ENCODE measurements at places on chromosomes 4 and X. TPM values are rescaled to one million over a fixed set of nuclear protein-coding genes. Genes with fewer than 3 reads are reported as not detected.

- DNase-seq: no peak
Measured at GRCh38 chr4:83748711-83749110, 212.8 kb downstream of the GPAT3 start.

DNA sequence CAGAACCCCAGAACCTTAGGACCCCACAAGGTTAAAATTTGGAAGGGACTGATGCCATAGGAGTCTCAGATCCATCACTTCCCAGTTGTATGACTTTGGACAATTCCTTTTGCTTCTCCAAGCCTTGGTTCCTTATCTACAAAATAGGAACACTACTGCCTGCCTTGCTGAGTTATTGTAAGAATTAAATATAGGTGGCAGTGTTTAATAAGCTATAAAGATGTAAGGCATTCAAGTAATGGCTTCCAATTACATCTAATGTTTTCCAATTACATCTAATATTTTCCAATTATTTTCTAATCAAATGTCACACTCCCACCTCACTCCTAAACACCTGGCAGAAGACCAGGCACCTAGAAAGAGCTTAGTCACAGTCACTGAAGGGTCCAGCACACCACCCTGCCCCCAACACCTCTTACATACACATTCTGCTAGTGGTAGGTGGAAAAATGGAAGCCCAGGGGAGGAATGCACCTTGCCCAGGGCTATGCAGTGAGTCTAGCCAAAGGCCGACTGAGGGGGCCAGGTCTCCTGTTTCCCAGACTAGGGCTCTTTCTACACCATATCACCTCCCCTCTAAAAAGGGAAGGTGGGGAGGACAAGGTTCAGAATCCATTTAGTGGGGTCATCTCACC is 24.5 kb upstream of the KDM5C start:
- DNase-seq: no peak

The ARHGAP24 gene
- 122 TPM for total RNA-seq

The F8A2 gene
- total RNA-seq: not detected

GRCh38 chr4:18366892-18367291 is 345.3 kb upstream of the LCORL start:
- peak; percentile 15 for DNase-seq

GRCh38 chr4:145625677-145626622 is 6.8 kb downstream of the MMAA start:
- no peak for DNase-seq

The PLAC1 gene
- 0.20 TPM for total RNA-seq

GRCh38 chrX:638482-639131 is 8.0 kb downstream of the SHOX start:
- no peak for DNase-seq

- DNase-seq: no peak
Measured at GRCh38 chrX:129490330-129490729, 33.0 kb downstream of the SMARCA1 start.

DNA sequence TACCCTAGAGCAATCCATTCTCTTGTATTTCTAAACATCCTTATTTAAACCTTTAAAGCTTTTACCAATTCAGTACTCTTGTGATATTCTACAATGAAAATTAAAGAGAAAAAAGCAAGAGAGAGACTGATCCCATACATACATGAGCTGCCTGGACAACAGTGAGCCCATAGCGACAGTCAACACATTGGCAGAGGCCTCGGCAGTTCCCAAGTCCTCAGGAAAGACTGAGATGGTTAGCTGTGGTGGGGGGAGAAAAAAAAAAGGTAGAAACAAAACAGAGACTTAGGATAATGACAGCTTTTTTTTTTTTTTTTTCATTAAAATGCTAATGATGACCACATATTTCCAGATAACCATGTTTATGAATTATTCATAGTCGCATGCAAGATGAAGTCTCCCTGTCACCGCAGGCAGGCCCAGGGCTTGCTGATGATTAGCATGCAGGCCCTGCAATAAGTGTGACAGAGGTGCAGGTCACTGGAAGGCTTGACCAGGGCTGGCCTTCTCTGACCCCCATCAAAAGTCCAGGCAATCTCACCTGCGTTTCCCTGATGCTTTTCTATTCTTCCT is 148.8 kb downstream of the APBB2 start:
- DNase-seq: no peak

The RHOH gene
- not detected for total RNA-seq

The TMPRSS11B gene
- not detected for total RNA-seq

The C4orf50 gene
- total RNA-seq: not detected

The HSD17B10 gene
- total RNA-seq: 71.6 TPM

DNA sequence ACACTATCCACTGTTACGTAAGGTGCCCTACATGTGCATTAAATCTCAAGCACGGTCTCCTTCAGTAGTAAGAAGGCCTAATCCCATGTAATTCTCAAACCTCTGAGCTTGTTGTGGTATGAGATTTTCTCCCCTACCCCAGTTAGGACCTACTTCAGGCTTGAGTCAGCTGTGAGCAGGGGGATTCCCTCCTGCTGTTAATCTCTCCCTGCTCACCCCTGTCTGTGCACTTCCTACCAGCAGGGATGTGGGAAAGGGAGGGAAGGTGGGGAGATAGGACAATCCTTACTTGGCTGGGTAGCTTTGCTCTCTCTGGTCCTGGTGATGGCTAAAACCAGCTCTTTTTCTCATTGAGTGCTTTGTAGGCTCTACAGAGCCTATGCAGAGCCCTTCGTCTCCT is 60.8 kb downstream of the PALLD start:
- DNase-seq: no peak

GRCh38 chr4:87151730-87152129 is 68.7 kb downstream of the KLHL8 start:
- no peak for DNase-seq

The EDNRA gene
- total RNA-seq: 0.07 TPM

DNA sequence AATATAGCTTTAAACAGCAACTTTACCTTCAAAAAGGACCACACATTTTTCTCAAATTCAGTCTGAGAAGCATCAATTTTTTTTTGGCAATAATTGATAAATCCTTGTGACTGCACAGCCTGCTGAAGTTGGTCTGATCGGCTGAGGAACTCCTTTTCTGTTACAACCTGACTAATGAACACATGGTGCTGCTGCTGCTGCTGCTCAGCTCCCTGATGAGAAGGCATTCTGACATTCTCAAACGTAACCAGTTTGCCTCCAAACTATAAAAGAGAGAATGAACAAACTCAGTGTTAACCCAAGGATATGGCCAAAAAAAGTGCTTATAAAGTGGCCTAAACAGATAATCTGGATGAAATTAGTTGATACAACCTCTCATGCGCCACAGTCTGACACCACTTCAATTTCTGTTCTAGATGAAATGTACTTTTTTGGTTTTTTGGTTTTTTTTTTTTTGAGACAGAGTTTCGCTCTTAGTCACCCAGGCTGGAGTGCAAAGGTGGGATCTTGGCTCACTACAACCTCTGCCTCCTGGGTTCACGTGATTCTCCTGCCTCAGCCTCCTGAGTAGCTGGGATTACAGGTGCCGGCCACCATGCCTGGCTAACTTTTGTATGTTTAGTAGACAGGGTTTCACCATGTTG is 26.5 kb downstream of the SEC31A start:
- DNase-seq: no peak

GRCh38 chr4:112422644-112423043 is 93.3 kb downstream of the NEUROG2 start:
- no peak for DNase-seq

- no peak for DNase-seq
Measured at GRCh38 chrX:34886011-34886410, 56.6 kb upstream of the FAM47B start.

DNA sequence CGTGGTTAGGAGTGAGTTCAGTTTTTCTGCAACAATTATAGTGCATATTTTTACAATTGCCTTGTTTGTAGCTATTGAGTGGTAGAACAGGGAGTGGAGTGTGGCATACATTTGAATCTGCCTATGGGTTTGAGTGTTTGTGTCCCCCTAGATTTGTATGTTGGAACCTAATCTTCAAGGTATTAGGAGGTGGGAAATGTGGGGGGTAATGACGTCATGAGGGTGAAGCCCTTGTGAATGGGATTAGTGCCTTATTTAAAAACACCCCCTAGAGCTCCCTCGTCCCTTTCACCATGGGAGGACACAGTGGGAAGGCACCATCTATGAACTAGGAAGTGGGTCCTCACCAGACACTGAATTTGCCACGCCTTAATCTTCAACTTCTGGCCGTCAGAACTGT is 819.6 kb downstream of the NLGN4X start:
- DNase-seq: no peak

GRCh38 chr4:154779362-154779947 is 1.6 kb upstream of the RBM46 start:
- DNase-seq: no peak

The GSPT2 gene
- total RNA-seq: 6.5 TPM

The MTNR1A gene
- not detected for total RNA-seq

- DNase-seq: no peak
Measured at GRCh38 chr4:125277790-125278189, 37.0 kb upstream of the FAT4 start.

The BEX5 gene
- 3.5 TPM for total RNA-seq

The ESX1 gene
- total RNA-seq: not detected

The TMPRSS11F gene
- not detected for total RNA-seq

DNA sequence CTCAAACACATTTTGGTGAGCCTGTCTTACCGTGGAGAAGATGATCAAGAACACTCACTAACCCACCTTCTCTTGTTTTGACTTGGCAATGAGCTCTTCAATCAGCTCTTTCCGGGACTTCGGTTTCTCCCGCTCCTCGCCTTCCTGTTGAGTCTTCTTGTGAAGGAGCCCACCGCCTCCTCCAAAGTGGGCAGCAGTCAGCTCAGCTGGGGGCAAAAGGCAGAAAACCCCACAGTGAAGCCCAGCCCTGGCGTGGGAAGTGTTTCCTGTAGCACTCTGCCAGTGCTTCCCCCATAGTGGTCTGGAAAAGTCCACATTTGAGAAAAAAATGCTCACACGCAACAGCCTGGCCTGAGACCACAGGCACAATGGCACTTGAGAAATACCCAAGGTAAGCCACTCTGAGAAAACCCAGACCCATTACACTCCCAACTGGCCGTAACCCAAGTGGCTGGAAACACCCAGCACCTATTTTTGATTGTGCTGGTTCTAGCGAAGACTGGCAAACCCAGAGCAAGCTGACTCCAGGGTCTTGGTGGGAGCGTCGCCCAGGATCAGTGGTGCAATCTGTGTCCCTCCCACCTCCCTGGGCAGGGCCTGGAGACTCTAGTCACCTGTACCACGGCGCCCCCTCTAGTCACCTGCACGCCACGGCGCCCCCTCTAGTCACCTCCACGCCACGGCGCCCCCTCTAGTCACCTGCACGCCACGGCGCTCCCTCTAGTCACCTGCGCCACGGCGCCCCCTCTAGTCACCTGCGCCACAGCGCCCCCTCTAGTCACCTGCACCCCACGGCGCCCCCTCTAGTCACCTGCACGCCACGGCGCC is 8.6 kb downstream of the NOP14 start:
- DNase-seq: no peak

The PAGE3 gene
- not detected for total RNA-seq

The RADX gene
- total RNA-seq: 0.07 TPM

DNA sequence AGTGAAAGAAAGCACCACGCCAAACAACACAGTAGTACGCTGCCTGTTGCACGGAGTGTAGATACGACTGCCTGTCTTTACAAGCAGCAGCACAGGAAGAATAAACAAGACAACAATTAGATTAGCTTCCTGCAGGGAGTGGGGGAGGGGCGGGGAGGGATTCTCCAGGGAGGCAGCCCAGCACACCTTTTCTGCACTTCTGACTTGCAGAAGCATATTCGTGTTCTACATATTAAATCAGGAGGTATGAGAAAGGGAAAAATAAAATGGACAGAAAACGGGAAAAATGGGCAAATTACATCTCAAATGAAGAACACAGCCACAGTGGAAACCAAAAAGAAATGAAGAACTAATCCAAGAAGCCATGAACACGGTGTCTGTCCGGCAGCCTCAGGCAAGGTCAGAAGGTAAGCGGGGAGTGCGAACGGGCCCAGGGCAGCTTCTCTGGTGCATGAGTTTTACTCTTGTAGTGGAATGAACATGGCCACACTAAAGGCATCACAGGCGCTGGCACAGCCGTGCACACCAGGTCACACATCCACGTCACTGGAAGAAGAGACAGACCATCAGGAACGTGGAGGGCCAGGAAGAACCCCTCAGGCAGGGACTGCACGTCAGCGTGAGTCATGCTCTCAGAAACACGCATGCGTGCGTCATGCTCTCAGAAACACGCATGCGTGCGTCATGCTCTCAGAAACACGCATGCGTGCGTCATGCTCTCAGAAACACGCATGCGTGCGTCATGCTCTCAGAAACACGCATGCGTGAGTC is 20.1 kb upstream of the ADRA2C start:
- DNase-seq: no peak
